Endothelial cell (in vitro differentiated cells): ENCODE measurements at places on chromosomes 2 and 18. TPM values are rescaled to one million over a fixed set of nuclear protein-coding genes. Genes with fewer than 3 reads are reported as not detected.

Gene MAPK4
- 0.21 TPM for total RNA-seq

Gene RTKN
- 65.4 TPM for total RNA-seq

Gene RAB12
- 35.3 TPM for total RNA-seq

Gene KLF11
- 8.2 TPM for total RNA-seq
